ENCODE measurements at places on chromosomes 6 and 20. TPM values are rescaled to one million over a fixed set of nuclear protein-coding genes. Genes with fewer than 3 reads are reported as not detected.

DNA sequence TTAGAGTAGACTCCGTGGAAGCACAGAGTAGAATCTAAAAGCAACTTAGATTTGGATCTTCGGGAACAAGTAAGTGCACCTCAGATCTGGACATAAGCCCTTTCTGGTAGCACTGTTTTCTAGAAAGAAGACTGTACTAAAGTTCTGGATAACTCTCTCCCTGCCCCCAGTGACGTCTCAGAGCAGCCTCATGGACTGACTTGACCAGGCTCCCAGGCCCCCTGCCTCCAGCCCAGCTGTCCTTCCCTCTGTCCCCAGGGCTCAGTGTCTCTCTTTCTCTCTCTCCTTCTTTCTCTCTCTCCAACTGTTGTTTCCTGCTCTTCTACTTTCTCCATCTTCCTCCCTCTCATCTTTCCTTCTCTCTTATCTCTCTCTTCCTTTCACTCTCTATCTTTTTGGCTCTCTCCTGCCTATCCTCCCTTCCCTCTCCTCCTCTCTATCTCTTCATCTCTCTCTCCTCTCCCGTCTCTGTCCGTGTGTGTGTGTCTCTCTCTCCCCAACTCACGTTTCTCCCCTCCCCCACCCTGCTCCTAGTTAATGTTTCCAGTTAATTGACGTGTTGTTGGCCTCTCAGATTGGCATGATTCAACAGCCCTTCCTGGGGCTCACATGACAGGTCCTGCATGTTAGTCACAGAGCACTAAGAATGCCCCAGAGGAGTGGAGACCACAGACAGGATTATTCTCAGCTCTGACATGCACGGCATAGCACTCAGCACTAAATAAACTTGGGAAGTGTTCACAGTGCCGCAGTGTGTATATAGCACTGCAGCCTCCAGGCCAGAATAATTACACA is 180.4 kb upstream of the FOXQ1 start:
- no peak for DNase-seq

- no peak for DNase-seq
Measured at GRCh38 chr6:7568021-7568420, 22.0 kb upstream of the SNRNP48 start.

- DNase-seq = no peak
Measured at GRCh38 chr6:140784573-140784972, 1348.2 kb upstream of the GJE1 start.

DNA sequence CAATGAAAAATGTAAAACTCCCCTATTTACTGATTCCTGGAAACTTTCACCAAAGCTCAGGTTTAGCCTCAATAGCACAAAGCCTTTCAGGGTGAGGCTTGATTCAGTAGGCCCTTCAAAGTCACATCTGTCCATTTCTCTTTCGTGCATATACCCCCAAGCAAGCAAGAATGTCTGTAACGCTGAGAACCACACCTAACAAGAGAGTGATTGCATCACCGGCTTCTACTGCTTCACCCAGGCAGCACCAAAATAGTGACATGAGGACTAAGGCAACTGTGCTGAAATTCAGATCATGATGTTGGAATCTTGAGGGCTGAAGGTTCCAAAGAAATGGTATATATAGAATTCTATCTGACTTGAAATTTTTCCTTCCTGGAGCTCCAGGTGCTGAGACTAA is 26.1 kb downstream of the CGA start:
- no peak for DNase-seq

DNA sequence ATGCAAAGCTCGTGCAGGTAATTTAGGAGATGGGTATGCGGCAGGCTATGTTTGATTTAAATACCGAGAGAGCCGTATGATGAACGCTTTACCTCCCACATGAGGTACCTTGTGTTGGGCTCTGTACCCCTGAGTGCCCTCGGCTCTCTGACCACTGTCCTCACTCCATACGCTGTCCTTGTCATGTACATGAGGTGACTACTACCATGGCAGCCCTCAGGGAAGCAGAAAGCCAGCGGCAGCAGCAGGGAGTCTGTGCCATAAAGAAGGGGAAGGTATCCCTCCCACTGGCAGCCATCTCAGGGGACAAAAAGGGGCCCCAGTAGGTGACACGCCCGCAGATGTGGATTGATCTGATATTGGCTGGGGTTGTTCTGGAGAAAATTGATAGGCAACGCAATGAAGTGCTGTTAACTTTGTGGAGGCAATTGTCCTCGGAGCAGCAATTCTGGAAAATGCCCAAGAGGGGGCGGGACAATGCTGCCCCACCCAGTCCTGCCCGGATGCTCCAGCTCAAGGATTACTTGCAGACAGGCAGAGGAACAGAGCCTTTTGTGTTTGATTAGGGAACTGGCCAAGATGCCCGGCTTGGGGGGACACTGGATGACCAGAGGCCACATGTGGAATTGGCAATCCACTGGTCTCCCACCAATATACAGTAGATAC is 38.0 kb upstream of the HSF2 start:
- DNase-seq = no peak

DNA sequence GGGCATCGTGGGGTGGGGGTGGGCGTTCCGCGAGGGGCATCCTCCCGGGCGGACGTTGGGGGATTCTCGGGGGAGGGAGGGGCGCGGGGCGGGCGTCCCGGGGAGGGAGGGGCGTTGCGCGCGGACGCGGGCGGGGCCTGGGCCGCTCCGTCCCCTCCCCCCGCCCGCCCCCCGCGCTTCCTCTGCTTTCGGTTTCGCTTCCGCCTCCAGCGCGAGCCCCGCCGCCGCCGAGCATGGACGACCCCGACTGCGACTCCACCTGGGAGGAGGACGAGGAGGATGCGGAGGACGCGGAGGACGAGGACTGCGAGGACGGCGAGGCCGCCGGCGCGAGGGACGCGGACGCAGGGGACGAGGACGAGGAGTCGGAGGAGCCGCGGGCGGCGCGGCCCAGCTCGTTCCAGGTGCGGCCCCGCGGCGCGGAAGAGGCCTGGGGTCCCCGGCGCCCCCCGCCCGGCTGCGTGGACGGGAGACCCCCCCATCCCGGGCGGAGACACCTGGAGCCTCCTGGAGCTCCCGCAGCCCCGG is at the start of gene OGFR:
TSS of gene OGFR (plus strand) at position 209 of the 528 bp plus-strand sequence. CDS start at position 234, 25 bp downstream.
- DNase-seq = peak; percentile 83

GRCh38 chr20:61234224-61234890 is 17.7 kb upstream of the CDH4 start:
- DNase-seq = no peak

DNA sequence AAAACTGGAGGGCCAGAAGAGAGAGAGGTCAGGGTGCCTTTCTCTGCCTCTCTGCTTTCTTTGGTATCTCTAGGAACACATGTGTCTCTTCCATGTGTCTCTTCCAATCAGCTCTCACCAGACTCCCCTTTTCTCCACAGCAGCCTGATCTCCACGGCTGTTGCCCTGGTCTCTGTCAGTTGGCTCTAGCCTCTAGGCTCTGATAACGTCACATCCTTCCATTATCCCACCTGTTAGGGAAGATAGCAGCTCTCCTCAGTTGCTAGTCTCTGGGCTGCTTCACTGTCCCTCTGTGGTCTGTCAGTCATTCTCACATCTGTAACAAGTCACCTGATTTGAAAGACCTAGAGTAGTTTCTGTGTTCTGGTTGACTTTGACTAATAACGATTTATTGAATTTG is 80.2 kb downstream of the PLCB4 start:
- no peak for DNase-seq

- DNase-seq = no peak
Measured at GRCh38 chr6:55812509-55812908, 62.9 kb downstream of the BMP5 start.

DNA sequence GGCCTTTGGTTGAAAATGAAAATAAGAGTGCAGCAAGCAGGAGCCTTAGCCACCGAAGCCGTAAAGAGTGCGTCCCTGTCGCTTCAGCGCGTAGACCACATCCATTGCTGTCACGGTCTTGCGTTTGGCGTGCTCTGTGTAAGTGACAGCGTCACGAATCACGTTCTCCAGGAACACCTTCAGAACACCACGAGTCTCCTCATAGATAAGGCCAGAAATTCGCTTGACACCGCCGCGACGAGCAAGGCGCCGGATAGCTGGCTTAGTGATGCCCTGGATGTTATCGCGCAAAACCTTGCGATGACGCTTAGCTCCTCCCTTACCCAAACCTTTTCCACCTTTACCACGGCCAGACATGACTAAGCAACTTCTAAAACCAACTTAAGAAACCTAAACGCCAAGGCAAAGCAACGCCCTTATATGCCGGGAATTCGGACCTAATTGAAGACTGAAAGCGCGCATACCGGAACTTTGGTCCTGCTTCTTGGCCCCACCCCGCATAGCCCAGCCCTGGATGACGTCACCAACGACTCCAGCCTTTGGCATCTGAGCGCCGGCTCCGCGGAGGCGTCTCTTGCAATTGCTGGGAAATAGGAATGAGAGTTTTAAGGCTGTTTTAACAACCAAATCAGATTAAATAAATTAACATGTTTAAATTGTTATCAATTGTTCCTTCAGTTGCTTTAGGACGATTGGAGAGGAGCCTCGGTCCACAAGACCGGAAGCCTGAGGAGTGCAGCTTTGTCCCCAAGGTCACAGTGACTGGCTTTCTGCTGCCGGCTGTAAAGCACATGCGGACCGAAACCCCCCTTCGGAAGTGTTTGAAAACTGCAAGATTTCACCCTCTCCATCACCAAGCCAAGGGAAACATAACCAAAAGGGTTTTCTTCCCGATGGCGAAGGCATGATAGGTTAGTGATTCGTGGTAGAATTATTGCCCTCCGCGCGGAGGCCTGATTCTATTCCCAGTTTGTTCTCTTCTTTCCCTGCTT is 79.6 kb upstream of the BTN3A2 start:
- peak; percentile 98 for DNase-seq

GRCh38 chr6:30720738-30721197 is 616 bp downstream of the TUBB start:
- peak; percentile 80 for DNase-seq

DNA sequence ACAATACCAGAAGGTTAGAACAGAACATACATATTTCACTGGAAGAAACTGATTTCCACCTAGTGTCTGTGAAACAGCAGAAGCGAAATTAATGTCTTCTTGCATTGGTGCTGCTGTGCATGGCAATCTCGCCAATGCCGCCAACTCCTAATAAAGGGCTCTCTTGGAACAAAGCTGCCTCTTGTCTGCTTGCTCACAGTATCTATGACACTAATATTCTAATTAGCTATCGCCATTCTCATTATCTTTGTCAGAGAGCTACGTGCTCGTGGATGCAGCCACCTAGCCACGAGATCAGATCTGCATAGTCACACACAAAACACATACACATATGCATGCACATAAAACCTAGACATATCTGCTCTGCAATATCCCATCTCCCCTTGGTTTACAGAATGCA is 145.9 kb upstream of the OLIG3 start:
- DNase-seq = no peak

GRCh38 chr6:12675931-12676330 is 40.6 kb upstream of the PHACTR1 start:
- no peak for DNase-seq

DNA sequence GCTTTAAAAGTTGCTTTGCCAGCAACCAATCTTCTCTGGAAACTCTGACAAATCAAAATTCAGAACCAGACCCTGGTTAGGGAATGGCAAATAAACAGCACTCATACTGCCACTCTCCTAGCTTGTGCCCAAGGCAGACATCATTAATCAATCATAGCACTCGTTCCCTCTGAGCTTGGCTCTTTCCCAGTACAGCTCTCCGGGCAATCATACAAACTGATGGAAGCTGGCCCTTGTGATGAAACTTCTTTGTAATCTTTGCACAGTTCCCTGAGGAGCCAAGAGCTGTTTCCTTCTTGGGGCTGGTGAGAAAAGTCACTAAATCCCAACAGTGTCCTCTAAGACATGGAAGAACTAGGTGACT is 34.7 kb downstream of the KIAA1755 start:
- no peak for DNase-seq

DNA sequence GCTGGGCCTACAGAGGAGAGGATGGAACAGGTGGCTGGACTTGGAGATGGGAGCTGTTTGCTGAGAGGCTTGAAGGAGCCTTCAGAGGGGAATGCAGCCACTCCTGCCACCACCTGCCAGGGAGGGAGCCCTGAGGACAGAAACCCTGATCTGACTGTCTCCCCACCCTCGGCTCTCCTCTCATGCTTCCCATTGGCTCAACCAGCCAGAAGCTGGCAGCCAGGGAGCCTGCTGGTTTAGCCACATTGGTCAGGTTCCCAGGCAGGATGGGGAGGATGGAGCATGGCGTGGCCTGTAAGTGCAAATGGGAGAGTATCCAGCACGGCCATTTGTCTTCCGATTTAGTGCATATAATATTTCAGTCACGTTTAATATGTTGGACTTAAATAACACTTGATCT is 12.8 kb downstream of the TREM1 start:
- peak; percentile 61 for DNase-seq

DNA sequence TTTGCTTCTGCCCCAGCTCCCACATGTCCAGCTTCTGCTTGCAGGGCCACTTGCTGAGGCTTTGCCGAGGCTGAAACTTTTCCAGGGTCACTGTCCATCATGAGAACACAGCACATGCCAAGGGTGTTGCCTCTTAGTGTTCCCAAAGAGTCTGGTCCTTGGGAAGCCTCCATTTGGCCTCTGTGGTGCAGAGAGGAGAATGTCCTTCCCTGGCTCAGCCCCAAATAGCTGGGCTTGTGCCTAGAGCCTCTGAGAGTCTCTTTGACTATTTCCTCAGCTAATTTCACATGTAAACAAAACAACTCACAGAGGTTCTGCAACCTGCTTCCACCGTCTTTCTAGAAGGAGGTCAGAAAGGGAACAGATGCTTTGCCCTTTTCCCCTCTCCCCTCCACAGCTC is 40.4 kb upstream of the RAB23 start:
- no peak for DNase-seq

DNA sequence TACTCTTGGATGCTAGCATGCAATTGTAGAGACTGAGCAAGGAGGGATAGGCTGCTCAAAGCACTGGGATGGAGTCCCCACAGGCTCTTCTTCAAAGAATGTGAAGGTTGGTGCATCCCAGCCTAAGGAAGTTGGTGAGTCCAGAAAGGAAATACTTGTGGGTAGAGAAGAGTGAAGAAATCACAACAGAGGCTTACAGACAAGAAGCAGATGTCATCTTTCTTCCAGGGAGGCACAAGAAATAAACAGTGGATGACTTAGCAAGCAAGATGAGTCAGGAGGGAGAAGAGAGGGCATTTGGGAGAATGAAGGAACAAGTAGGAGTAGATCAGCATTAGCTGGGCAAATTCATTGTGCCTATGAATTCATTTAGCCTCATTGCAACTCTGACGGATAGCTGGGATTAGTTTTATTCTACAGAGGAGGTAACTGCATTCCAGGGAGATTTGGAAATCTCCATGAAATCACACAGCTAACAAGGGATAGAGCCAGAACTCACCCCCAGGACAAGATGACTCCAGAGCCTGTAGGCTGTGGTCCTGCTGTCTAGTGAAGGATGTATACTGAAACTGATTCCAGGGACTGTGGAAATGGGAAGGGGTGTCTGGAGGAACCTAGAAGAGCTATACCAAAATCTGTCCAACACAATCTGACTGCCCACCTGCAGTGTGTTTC is 125.8 kb upstream of the SPTLC3 start:
- no peak for DNase-seq

- DNase-seq = peak; percentile 68
Measured at GRCh38 chr20:62114894-62115293, 7.4 kb upstream of the LSM14B start.

GRCh38 chr6:10347561-10348327 is 67.1 kb downstream of the TFAP2A start:
- DNase-seq = no peak

GTF2H4 gene
- total RNA-seq = 67.9 TPM

WFDC9 gene
- total RNA-seq = not detected

MOG gene
- total RNA-seq = not detected

PTPRK gene
- total RNA-seq = 51.3 TPM
